Gastrocnemius medialis (tissue), 4 donors: ENCODE measurements at places on chromosomes 7 and 10.
A peak's percentile ranks its signal among the peaks of the same experiment; 100 is the strongest.

DNA sequence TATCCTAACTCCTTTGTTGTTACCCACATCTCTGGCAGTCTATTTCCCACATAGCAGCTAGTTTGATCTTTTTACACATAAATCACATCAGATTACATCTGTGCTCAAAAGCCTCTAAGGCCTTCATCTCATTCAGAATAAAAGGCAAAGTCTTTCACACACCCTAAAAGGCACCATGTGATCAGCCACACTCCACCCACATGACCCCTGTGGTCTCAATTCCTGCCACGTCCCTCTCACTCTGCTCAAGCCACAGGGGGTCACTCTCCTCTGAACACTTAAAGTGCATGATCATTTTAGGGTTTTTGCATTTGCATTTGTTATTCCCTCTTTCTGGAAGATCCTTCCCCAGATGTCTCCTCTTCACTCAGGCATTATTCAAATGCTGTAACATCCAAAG, 30.8 kb downstream of the ELAPOR2 start:
- H3K36me3 ChIP-seq, result no peaks in the 10 kb centered on the region
- H3K27me3 ChIP-seq, result no peaks in the 10 kb centered on the region
- no peak overlapping the region for H3K27ac ChIP-seq
- H3K4me1 ChIP-seq, result no peaks in the 10 kb centered on the region

DNA sequence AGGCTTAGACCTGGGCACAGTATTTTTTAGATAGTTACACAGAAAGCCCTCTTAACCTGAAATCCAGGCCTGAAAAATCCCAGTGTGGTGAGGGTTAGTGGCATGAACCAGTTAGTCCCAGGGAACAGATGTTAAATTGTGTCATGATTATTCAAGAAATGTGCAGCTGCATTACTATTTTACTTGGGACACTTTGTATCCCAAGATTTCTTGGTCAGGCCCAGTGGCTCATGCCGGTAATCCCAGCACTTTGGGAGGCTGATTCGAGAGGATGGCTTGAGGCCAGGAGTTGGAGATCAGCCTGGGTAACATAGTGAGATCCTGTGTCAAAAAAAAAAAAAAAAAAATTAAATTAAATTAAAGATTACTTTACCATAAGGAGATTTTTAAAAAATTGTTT, 36.0 kb upstream of the OTUD1 start:
- H3K4me1 ChIP-seq, result peaks cover 26% of the 10 kb centered on the region
- H3K36me3 ChIP-seq, result no peaks in the 10 kb centered on the region
- no peaks in the 10 kb centered on the region for H3K27me3 ChIP-seq

DNA sequence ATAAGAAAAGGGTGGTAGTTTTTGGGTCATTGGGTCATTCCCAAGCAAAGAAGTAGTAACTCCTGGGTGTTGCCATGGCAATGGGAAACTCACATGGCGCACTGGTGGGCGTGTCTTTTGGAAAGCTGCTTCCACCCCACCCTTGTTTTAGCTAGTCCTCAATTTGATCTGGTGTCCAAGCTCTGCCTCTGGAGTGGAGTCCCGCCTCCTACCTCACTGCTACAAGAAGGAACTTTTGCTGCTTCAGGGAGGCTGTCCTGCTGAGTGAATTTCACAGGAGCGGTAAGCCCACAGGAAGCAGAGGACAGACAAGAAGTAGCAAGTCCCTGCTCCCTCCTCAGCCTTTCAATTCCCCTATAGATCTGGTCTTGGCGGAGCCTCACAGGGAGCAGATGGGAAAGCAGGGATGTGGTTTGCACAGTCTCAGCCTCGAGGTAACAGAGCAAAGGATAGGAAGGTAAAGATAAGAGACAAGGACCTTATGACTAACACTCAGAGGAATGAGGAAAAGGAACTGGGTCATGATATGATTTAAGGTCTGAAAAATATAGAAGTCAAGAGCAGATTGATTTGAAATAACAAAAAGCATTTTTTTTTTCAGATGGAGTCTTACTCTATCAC, 700.3 kb downstream of the TNS3 start:
- no peaks in the 10 kb centered on the region for H3K4me1 ChIP-seq
- no peaks in the 10 kb centered on the region for H3K27me3 ChIP-seq
- H3K27ac ChIP-seq, result no peak overlapping the region
- H3K4me3 ChIP-seq, result no peak overlapping the region
- DNase-seq, result no peak
- H3K36me3 ChIP-seq, result no peaks in the 10 kb centered on the region

DNA sequence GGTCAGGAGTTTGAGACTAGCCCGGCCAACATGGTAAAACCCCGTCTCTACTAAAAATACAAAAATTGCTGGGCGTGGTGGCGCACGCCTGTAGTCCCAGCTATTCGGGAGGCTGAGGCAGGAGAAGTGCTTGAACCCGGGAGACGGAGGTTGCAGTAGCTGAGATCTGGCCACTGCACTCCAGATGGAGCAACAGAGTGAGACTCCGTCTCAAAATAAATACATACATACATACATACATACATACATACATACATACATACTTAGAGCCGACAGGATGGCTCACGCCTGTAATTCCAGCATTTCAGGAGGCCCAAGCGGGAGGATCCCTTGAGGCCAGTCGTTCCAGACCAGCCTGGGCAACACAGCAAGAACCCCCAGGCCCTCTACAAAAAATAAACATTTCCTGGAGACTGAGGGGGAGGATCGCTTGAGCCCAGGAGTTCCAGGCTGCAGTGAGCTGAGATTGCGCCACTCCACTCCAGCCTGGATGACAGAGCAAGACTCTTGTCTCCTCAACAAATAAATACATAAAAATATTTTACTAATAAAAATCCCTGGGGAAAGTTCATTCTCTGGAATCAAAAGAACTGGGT, 90.9 kb upstream of the TNRC18 start:
- H3K27ac ChIP-seq, result peak overlapping the region; percentile 97
- DNase-seq, result no peak
- H3K4me1 ChIP-seq, result peaks cover 15% of the 10 kb centered on the region
- H3K4me3 ChIP-seq, result peak overlapping the region; percentile 69
- no peaks in the 10 kb centered on the region for H3K27me3 ChIP-seq

DNA sequence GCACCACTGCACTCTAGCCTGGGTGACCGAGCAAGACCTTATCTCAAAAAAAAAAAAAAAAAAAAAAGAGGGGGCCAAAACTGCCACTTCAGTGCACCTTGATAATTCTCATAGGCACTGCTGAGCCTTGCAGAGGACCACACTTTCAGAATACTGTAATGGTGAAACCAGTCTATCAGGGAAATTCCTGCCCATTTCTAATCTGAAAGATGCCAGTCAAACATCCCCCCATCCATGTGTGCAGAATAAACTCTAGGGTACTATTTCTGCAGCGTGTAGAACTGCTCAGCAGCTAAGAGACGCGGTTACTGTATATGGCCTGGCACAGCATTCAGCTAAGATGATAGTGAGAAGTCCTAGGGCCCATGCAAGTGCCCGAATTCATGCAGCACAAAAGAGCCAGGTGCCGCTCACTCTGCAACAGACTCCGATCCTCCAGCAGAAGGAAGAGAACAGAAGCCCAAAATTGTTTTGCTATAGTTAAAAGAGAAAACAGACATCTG, 286.8 kb upstream of the KLF14 start:
- peaks cover 18% of the 10 kb centered on the region for H3K36me3 ChIP-seq
- no peak for DNase-seq
- H3K27ac ChIP-seq, result no peak overlapping the region
- peaks cover 92% of the 10 kb centered on the region for H3K4me1 ChIP-seq
- H3K4me3 ChIP-seq, result no peak overlapping the region
- H3K27me3 ChIP-seq, result no peaks in the 10 kb centered on the region

DNA sequence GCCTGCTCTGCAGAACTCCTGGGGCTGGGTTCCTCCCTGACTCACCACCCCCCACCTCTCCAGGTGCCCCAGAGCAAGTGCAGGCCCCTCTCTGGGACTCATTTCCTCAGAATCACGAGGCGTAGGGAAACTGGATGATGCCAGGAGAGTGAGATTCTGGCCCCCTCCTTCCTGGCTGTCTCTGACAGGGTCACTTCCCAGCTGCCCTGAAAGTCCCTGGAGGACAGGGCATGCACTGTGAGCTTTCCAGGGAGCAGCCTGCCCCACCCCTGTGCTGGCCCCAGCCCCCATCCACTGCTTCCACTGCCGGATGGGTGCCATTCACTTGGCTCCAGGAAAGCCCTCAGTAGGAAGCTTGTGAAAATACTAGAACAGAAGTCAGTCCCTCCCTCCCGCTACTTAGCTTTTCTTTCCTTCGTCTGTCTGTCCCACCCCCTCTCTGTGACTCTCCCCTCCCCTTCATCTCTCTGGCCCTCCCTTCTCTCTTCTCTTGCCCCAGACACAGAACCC, 10.4 kb downstream of the TACR2 start:
- H3K4me3 ChIP-seq, result no peak overlapping the region
- H3K27ac ChIP-seq, result peak overlapping the region; percentile 29
- H3K27me3 ChIP-seq, result no peaks in the 10 kb centered on the region
- H3K4me1 ChIP-seq, result peaks cover 17% of the 10 kb centered on the region
- DNase-seq, result peak; percentile 28

GRCh38 chr7:37833107-37833817, 15.1 kb upstream of the NME8 start:
- no peaks in the 10 kb centered on the region for H3K4me1 ChIP-seq
- no peaks in the 10 kb centered on the region for H3K27me3 ChIP-seq
- peak overlapping the region; percentile 34 for H3K4me3 ChIP-seq
- no peaks in the 10 kb centered on the region for H3K36me3 ChIP-seq
